ENCODE measurements at places on chromosomes 13 and 19. TPM values are rescaled to one million over a fixed set of nuclear protein-coding genes. Genes with fewer than 3 reads are reported as not detected.

GRCh38 chr13:76267216-76267615, 619.0 kb downstream of the KCTD12 start:
- DNase-seq = no peak

GRCh38 chr19:35352448-35353304, 5.0 kb downstream of the FFAR1 start:
- DNase-seq = no peak

DNA sequence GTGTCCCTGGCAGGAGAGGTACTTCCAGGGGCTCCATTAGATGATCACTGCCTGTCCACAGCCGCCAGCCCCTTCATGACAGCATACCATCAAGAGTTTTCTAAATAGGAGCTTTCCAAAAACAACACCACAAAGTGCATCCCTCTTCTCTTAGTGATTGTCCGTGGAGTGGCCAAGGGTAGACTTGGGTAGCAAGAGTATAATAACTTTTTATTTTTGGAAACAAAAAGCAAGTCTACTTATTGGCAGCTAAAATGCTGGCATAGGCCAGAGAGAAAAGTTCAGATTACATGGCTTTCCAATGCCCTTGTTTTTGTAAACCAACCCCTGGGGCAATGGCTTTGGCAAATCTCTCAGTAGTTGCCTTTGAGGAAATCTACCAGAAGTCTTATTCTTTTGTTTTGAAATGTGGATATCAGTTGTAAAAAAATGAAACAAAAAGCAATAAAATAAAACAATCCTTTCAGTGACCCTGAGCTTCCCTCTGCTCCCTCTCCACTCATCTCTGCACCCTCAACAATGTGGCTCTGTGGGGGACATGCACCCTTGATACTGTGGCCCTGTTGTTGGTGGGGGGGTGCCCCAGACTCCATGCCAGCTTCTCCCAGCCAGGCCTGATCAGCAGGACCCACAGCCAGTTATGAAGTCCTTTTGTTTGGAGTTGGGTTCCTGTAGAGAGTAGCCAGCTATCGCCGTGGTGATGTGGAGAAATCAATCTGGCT, 294.1 kb downstream of the DLEU7 start:
- no peak for DNase-seq

The DLEU7 gene
- not detected for total RNA-seq

GRCh38 chr13:52125547-52125946, 3.3 kb downstream of the NEK5 start:
- no peak for DNase-seq

The CBARP gene
- 3.9 TPM for total RNA-seq

Data from vagina (tissue), 2 donors.